ENCODE measurements at places on chromosomes 1 and 21. TPM values are rescaled to one million over a fixed set of nuclear protein-coding genes. Genes with fewer than 3 reads are reported as not detected.

- no peak for DNase-seq
Observed at GRCh38 chr1:92599184-92599583, 112.5 kb upstream of the GFI1 start.

- DNase-seq = peak; percentile 57
Observed at GRCh38 chr1:36352125-36352909, 28.9 kb upstream of the EVA1B start.

- no peak for DNase-seq
Observed at GRCh38 chr21:43193088-43193650, 24.4 kb downstream of the CRYAA start.

The CFAP107 gene
- total RNA-seq = not detected

GRCh38 chr1:75174031-75174760 is 40.0 kb downstream of the LHX8 start:
- DNase-seq = no peak

GRCh38 chr1:37609002-37609401 is 13.3 kb upstream of the GNL2 start:
- no peak for DNase-seq

GRCh38 chr1:236990052-236990445 is 14.2 kb downstream of the MT1HL1 start:
- DNase-seq = no peak

The F13B gene
- total RNA-seq = not detected

- DNase-seq = no peak
Observed at GRCh38 chr1:156648951-156649350, 7.0 kb downstream of the BCAN start.

The LCE1E gene
- total RNA-seq = not detected

DNA sequence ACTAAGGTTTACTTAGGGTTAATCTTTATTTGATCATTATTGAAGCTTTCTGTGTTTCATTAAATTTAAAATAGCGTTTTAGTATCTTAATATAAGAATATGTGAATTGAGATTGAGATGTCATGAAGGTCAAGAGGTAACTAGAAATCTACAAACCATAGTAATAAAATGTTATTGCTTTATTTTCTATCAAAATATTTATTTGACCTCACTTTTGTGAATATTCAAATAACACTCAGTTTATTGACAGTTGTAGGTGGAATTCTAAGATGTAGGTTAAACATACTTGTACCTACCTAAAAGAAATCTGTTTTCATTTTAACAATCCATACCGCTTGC is 5.7 kb downstream of the ADGRL2 start:
- DNase-seq = no peak

- DNase-seq = peak; percentile 4
Observed at GRCh38 chr1:147389532-147390184, 147.2 kb downstream of the CHD1L start.

- DNase-seq = no peak
Observed at GRCh38 chr1:204927673-204928641, 57.3 kb downstream of the NFASC start.

DNA sequence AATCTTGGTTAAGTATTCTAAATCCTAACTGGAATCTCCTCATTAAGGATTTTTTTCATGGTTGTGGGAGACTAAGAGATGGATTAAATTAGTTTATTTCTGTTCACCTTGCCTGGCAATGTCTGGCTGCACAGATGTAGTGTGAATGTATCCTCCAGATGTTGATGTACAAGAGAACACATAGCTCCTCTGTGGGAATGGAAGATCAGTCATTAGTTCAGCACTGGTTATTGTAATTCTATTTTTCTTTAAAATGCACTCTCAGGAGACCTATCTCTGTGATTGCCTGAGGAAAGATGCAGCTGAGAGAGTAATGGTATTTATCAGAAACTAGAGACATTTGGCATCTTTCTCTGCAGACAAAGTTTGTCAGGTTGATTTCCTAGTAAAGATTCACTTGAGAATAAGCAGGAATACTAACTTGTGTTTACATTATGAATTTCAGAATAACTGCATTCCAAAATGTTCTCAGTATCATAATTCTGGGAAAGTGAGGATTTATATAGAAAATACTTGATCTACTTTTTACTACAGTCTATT is 178.6 kb downstream of the GIPC2 start:
- no peak for DNase-seq

GRCh38 chr1:177780096-177780700 is 189.7 kb downstream of the SEC16B start:
- DNase-seq = no peak

DNA sequence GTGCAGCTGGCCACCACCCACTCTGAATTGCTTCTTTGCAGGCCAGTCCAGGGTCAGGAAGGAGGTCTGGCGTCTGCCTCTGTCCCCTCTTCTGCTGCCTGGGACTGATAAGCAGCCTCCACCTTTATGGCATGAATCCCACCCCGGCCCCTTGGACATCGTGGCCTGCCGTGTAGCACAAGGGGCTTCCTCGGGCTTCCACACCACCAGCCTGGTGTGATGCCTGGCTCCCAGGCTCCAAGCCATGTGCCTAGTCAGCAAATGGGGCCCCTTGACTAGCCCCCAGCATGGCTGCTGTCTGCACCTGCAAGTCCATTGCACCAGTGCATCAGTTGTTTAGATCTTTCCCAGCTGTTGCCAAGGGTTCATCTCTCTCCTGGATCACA is 9.9 kb upstream of the ARF1 start:
- no peak for DNase-seq

- DNase-seq = no peak
Observed at GRCh38 chr21:33111577-33111976, 41.6 kb downstream of the OLIG1 start.

GRCh38 chr1:78236716-78237115 is 190.9 kb downstream of the GIPC2 start:
- DNase-seq = no peak

The SMYD2 gene
- 25.2 TPM for total RNA-seq

DNA sequence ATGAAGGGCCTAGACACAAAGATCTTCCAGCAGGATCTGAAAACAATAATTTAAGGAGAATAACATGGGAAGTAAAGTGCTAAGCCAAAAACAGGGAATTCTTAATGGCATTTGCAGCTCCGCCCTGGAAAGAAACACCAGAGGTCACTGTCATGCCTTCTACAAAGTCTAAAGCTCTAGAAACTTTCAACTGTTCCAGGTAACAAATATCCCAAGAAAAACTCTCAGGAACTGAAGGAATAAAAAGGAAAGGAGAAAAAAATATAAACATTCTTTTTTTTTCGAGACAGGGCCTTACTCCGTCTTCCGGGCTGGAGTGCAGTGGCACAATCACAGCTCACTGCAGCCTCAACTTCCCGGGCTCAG is 13.2 kb downstream of the ZC3H12A start:
- DNase-seq = no peak

Measured in pulmonary artery endothelial cell (primary cell).